ENCODE measurements at places on chromosomes 1 and 21.

DNA sequence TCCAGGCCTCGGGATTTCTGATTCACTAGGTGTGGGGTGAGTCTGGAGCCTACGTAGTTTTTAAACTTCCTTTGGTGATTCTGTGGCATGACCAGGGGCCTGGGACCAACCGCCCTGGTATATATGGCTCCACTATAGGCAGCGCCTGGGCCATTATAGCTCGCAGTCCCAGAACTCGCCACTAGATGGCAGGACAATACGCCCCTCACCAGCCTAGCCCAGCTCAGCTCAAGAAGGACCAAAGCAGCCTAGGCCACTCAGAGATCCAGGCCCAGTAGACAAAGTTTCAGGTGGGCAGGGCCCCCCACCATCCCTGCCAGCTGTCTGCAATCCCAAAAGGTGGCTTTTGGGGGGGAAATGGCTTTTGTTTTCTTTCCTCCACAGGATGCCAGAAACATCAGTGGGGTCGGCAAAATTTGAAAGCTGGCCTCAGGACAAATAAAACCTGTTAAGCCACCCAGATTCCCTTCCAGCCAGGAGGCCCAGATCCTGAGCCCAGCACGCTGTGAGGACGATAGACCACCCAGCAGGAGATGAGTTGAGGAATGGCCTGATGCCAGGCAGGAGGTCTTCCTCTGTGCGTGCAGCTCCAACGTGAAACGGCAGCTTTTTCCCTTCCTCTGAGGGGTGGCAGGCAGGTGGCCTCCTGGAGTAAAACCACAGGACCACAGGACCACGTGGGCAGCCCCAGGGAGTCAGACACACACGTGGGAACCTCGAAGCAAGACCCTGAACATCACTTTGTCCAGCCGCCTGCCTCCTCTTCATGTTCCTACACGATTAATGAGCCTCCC is 24.8 kb upstream of the TMEM51 start:
- peak; percentile 85 for DNase-seq

DNA sequence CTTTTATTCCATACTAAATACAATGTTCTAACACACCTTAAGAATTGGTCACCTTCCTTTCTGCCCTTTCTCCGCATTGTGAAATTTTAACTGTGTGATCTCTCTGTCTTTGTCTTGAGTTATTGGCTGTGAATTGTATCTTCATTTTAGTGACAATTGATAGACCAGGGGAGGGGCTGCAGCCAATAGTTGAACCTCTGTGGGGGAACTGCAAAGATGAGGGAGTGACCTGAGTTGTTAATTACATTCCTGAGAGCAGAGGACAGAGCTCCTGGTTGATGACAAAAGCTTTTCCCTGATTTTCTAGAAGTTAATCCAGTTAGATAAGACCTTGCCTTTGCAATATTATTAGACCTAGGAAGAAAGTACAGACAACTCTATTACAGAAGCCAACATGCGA is 1535.7 kb downstream of the BRINP3 start:
- peak; percentile 78 for DNase-seq

DNA sequence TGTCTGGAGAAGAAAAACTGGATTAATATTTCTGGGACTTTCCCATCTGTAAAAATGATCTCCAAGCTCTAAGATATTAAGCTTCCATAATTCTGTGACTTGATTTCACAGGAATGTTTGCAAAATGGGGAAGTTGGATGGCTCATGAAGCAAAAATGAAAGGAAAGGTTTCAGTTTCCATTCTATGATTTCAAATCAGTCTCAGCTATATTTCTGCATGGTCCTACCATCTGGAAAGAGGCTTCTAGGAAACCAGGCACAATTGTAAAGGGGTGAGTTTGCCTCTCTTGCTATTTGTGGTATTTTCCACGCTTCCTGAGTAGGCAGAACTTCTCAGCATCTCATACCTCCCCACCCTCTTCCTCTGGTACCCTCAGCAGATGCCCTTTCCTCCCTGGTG is 22.4 kb upstream of the ACTN2 start:
- no peak for DNase-seq

GRCh38 chr1:175472464-175472863 is 270.9 kb downstream of the TNR start:
- no peak for DNase-seq

DNA sequence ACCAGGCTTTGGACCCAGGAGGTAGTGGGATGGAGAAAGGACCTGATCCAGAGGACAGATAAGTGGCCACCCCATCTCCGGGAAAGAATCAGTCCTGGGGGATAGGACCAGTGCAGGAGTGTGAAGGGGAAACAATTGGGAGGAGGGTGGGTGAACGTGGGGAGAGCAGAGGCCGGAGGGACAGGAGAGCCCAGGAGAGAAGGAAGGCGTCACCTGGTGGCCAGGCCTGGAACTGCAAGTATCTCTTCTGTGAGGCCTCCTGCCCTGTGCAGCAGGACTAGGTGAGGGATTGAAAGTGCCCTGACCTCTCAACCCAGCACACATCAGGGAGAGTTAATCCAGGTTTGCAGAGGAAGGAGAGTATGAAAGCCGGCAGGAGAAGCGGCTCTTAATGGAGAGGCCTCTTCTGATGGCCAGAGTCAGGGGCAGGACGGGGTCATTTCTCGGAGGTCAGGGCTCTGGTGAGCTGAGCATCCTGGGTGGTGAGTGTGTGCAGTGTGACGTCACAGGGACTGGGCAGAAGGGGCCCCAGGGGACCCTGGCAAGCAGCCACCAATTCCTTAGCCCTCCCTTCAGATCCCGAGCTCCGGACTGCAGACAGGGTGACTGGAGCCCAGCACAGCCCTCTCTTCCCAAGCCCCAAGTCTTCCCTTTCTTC is 9.2 kb upstream of the LAD1 start:
- DNase-seq, result peak; percentile 83

All from mesendoderm (in vitro differentiated cells).